Foreskin keratinocyte (primary cell): ENCODE measurements at places on chromosomes 7 and 10. TPM values are rescaled to one million over a fixed set of nuclear protein-coding genes. Genes with fewer than 3 reads are reported as not detected.
A peak's percentile ranks its signal among the peaks of the same experiment; 100 is the strongest.

- no peak for DNase-seq
Measured at GRCh38 chr7:15593382-15593781, 31.6 kb upstream of the AGMO start.

Gene NCAPG2
- 38.1 and 43.7 TPM in 2 replicates for total RNA-seq

DNA sequence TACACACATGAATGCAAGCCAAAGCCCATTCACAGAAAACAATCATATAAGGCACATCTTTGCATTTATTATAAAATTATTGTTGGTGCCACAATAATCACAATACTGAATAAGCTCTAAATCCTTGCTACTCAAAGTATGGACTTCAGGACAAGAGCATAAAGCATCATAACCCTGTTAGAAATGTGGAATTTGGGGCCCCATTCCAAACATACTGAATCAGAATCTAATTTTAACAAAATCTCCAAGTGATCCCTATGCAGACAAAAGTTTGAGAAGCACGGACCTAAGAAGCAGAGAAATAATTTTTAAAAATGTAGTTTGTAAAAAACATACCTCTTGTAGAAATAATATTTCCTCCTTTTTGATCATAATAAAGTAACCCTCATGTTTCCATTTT, 199.2 kb downstream of the IMMP2L start:
- DNase-seq, result no peak

Gene PNLIPRP3
- 13.4 and 23.5 TPM in 2 replicates for total RNA-seq

DNA sequence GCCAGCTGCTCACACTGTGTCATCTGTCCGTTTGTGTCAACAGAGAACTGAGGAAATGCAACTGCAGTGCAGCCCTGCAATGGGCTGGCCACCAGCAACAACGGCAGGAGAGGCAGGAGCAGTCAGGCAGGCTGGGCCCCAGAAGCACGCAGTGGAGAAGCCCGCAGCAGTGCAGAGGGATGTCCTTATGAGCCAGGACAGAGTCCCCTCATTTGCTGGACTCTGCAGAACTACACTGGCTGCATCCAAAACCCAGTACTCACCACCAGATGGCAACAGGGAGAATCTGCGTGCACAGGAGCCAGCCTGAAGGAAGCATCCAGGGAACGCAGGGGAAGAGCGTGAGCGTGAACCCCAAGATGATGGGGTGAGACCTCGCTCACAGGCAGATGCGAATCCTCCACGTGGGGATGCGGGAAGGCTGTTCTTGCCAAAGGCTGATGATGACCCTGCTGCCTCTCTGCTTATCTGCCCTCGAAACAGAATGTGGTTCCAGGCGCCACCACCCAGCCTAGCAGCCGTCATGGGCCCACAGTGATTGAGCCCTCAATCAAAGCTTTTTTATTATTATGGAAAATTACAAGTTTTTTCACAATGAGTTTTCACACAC, 232.1 kb downstream of the PTPRN2 start:
- no peak for DNase-seq

Gene TMEM176A
- not detected in 2 replicates for total RNA-seq

DNA sequence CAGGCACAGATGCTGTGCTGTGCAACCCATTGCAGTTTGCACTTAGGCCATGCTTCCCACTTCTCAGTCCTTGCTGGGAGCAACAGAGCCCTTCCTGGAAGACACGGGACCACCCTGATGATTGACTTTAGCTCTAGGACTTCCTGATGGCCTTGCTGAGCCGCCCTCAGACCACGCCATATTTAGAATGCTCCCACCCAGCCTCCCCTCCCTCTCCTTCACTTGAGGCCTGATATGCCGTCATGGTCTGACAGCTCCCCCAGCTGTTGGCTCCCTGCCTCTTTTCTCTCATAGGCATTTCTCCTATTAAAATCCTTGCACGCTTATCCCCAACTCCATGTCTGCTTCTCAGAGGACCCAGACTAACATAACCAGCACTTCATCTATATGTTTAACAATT, 29.4 kb upstream of the GATAD1 start:
- DNase-seq, result no peak

GRCh38 chr10:95646160-95646559, 10.4 kb downstream of the ALDH18A1 start:
- DNase-seq, result no peak

Gene SPAM1
- not detected in 2 replicates for total RNA-seq

GRCh38 chr10:113006656-113007342, 56.8 kb downstream of the TCF7L2 start:
- no peak for DNase-seq

DNA sequence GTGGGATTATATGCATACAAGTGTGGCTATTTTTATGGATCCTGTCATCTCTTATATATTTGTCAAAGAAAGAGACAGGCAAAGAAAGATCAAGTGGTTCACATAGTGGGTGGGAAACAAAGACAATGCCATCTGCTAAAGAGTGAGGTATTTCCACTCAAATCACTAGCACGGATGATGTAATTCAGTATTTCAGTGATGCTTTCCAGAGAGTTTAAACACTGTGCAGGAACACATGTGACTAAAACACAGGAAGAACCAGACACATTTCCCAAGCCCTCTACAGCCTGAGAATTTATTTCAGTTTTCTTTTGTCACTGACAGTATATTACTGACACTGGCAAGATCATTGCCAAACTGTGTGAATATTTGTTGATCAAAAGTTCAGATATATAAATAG, 885.7 kb upstream of the CELF2 start:
- DNase-seq, result no peak

- DNase-seq, result no peak
Measured at GRCh38 chr7:149879766-149880637, 6.2 kb downstream of the ATP6V0E2 start.

Gene LRIT1
- total RNA-seq, result not detected in 2 replicates

GRCh38 chr10:103168438-103168837, 24.6 kb downstream of the NT5C2 start:
- peak; percentile 88 for DNase-seq

- DNase-seq, result no peak
Measured at GRCh38 chr10:76149182-76149581, 717.8 kb downstream of the LRMDA start.

DNA sequence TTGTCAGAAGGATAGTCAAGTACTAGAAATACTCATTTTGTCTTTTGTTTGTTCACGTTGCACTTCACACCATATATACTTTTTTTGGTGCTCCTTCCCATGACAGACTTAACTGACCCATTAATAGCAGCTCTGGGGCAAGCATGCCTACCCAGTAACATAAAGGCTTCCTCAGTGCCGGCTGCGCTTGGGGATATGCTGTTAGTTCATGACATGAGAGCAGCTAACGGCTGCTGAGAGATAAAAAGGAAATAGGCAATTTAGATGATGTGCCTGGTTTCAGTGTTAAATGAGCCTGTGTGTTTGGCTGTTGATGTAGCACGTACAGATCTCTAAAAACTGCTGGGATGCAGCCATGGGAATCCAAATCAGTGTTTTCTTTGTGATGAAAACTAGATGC, 86.4 kb downstream of the TAX1BP1 start:
- DNase-seq, result no peak

Gene SLC29A3
- 0.71 and 0.74 TPM in 2 replicates for total RNA-seq

- DNase-seq, result no peak
Measured at GRCh38 chr10:132698761-132699391, 87.1 kb downstream of the NKX6-2 start.

Gene DPCD
- 29.4 and 32.0 TPM in 2 replicates for total RNA-seq

Gene GLUD1
- total RNA-seq, result 98.1 and 120 TPM in 2 replicates

Gene GRK5
- 14.8 and 16.8 TPM in 2 replicates for total RNA-seq

DNA sequence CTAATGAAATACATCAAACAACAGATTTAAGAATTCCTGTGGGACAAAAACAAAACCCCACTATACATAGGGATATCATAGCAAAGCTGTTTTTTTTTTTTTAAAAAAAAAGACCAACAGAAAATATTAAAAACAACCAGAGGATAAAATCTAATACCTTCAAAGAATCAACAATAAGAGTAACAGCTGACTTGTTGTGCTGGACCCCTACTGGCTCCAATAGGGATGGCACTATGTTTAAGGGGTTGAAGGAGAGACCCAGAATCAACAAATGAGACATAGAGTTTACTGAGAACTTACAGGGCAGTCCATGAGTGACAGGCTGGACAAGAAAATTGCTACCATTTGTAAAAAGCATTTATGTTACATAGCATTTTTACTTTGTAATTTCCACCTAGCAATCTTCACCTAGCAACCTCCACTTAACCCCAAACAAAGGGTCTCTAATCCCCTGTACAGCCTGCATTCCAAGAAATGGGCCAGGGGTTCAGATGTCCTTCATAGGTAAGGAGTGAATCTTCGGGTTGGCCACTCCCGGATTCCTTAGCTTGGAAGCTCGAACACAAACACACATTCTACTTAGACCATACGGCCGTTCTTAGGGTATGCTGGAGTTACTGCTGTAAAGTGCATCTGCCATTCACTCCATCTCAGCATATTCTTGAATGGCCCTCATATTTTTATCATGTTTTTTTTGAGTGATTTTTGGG, 25.8 kb downstream of the ASZ1 start:
- no peak for DNase-seq

DNA sequence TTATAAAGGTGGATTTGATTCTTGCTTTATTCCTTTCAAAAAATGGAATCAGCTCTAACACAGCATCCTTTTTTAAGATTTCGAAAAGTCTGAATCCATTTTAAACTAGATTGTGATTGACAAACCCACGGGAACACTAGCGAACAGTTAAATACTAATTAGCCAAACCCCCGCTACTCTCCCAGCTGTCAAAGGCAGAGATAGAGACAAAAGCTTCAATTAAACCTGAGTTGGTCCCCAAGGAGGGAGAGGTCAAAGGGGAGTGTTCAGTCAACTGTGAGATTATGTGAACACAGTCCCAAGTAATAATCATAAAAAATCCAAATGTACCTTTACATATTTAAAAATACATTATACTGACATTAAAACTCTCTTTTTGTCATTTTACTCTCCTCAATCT, 65.7 kb upstream of the TBX20 start:
- DNase-seq, result no peak

DNA sequence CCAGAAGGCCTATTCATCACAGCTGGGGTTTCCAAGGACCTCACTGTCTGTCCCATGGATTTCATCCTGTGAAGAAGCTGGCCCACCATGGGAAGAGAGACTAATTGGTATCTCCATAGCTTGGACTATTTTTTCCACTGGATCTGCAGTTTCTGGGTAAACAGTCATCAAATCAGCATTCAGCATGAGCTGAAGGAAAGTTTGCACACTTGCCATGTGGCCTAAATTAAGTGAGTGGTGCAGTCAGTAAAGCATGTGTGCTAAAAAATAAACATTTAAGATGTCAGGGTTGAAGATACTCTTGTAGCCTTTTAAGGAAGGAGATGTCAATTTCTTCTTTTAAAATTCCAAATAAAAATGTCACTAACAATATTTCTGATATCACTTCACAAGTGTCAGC, 381.1 kb upstream of the ZMIZ1 start:
- DNase-seq, result no peak

Gene HOXA3
- 1.2 and 2.1 TPM in 2 replicates for total RNA-seq

DNA sequence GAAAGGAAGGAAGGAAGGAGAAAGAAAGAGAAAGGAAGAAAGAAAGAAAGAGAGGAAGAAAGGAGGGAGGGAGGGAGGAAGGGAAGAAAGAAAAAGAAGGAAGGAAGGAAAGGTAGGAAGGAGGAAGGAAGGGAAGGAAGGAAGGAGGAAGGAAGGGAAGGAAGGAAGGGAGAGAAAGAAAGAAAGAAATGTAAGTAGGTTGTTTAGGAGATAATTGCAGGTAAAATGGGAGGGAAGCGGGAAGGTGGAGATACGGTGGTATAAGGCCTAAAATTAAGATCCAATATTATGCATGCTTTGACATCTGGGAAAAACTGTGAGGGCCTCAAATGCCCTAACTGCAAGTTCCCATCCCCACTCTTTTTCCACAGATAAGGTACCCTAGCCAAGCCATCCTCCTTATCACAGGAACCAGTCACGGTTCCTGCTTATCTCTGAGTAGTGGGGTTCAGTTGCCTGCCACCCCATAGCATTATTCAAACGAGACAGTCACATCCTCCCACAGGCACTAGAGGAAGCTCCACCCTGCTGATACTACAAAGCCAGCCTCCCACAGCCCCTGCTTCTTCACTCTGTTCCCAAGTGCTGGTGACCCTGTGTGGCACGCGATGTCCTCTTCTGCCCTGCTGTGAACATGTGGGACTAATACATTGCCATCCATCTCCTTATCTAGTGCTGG, 28.7 kb downstream of the ST8SIA6 start:
- DNase-seq, result no peak

- no peak for DNase-seq
Measured at GRCh38 chr10:86182150-86182549, 184.4 kb downstream of the GRID1 start.

Gene FBXL13
- total RNA-seq, result 0.17 and 0.35 TPM in 2 replicates

DNA sequence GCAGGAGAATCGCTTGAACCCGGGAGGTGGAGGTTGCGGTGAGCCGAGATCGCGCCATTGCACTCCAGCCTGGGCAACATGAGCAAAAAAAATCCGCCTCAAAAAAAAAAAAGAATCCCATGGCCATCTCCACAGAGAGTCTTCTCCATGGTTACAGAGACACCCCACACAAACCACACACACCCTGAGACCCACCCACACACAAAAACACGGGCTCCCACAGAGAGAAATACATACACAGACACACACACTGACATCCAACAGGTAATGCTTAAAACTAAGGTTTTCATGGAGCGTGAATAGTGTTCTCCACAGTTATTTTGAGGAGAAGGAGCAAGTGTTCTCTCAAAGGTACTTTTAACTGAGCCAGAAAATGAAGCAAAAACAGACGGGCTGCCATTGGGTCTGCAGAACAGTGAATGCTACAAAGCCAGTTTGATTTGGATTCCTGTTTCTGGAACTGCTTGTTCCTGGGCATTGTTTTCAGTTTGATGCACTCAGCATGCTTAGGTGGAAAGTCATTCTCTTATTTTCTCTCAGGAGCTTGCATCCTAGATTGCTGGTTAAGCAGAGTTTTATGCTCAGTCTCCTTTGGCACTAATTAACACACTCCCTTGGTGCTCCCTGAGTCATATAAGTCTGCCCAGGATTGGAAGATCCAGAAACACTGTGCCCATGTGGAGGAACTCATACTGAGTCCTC, 15.4 kb downstream of the AHCYL2 start:
- DNase-seq, result no peak

Gene KLF14
- not detected in 2 replicates for total RNA-seq

- peak; percentile 51 for DNase-seq
Measured at GRCh38 chr7:49852619-49853462, 79.4 kb downstream of the VWC2 start.

Gene FLNC
- 0.61 and 1.2 TPM in 2 replicates for total RNA-seq

DNA sequence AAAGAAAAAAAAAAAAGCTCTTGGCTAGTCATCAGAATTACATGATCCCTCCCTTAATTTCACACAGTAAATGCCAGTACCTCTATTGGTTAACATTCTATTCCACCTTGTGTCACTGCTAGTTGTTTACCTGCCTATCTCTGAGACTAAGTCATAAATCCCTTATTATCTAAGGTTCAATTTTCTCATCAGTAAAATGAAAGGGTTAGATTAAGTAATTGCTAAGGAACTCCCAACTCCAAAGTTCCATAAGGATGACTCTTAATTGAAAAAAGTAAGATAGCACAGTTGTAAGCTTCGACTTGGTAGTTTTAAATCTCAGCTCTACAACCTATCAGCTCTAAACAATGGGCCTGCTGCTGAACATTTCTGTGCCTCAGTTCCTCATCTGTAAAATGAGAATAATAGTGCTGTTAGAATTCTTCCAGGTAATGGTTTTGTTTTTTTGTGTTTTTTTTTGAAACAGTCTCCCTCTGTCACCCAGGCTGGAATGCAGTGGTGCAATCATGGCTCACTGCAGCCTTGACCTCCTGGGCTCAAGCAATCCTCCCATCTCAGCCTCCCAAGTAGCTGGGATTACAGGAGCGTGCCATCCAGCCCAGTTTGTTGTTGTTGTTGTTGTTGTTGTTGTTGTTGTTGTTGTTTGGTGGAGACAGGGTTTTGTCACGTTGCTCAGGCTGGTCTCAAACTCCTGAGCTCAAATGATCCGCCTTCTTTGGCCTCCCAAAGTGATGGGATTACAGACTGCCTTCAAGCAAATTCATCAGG, 35.6 kb downstream of the SRPK2 start:
- peak; percentile 18 for DNase-seq
